Urinary bladder (tissue), 4 donors: ENCODE measurements at places on chromosomes 11 and 22. TPM values are rescaled to one million over a fixed set of nuclear protein-coding genes. Genes with fewer than 3 reads are reported as not detected.

PLEKHB1 gene
- 3.8 TPM for polyA plus RNA-seq

RGL4 gene
- 0.32 TPM for polyA plus RNA-seq

TBX1 gene
- polyA plus RNA-seq, result 1.4 TPM

VPREB3 gene
- polyA plus RNA-seq, result not detected

TNRC6B gene
- polyA plus RNA-seq, result 4.7 TPM

- no peak for DNase-seq
Observed at GRCh38 chr11:104075091-104075490, 38.7 kb downstream of the DDI1 start.

GRCh38 chr22:45980761-45981160 is 3.8 kb upstream of the WNT7B start:
- DNase-seq, result no peak

DNA sequence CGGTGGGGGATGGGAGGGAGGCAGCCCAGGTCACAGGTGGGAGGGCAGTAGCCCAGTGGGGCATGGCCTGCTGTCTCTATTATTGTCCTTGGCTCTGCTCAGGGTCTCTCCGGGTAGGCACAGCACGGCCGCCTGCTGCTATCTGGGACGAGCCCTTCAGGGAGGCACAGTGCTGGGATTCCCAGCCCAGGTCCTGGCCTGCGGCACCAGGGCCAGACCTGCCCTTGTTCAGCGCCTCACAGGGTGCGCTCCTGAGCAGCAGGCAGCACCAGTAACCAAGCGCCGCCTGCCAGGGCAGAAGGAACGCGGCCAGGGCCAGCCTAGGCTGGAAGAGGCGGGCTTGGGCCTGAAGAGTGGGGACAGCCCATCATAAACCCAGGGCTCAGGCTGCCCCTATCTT is 151.0 kb downstream of the MPPED1 start:
- DNase-seq, result no peak

GRCh38 chr11:120710354-120711131 is 199.0 kb downstream of the GRIK4 start:
- DNase-seq, result no peak

DNA sequence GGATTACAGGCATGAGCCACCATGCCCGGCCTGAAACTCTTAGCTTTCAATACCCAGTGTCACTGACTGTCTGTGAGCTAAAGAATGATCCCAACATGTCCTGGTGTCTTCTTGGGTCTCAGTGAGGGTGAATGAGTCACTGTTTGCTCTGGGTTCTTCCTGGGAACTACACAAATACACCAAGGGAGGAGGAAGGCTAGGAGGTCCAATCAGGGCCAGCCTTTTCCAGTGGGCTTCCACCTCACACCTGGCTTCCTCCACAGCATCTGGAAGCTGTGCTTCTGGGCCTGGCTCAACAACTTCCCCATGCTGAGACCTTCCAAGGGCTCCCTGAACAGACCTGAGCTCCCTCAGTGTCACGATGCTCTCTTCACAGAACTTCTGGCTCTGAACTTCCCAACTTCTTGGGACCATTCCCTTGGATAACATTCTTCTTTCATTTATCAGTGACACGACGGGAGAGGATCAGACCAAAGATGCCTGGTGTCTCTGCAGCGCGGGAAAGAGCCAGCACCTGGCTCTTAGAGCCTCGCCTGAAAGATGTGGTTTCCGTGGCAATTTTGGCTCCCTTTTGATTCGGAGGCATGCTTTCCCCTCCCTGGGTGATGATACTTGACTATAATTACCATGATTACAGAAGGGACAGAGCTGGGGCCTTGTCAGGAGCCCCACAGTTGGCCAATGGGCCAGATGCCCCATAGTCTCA is 22.3 kb upstream of the CHRM4 start:
- no peak for DNase-seq

DNA sequence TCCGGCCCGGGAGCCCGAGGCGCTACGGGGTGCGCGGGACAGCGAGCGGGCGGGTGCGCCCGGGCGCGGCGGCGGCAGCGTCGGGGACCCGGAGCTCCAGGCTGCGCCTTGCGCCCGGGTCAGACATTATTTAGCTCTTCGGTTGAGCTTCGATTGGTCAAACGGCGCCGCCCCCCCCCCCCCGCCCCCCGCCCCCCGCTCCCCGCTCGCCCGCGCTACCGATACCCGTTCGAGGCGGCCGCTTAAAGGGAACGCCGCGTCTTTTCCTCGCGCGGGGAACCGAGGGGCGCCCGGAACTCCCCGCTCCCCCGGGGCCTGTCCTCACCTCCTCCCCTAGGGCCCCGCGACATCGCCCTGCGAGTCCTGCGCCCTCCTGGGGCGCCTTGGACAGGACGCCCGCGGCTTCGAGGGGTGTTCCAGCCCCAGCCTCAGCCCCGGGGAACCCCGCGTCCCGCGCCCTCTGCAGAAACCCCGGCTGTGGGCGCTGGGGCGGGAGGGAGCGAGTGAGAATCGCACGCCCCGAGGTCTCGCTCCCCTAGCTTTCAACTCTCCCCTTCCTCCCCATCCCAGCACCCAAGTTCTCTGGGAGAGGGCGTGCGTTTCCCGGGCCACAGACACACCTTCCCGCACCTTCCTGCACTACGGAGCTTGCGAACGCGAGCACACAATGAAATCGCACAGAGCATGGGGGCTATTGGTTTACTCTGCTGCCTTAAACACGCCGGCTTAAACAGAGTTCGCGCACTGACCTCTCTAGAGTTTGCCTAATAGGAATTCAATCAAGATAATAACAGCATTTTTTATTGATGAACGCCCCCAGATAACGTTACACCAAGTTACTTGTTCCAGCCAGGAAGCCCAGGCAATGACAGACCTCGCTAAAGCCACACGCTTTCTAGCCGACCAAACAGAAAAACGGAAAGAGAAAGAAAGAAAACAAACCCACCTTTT is at the start of gene BDNF:
TSS of gene BDNF (minus strand) at position 105 of the 951 bp plus-strand sequence. CDS start 41,891 bp downstream, outside the sequence.
- DNase-seq, result no peak
